ENCODE measurements at places on chromosomes 16 and 17. TPM values are rescaled to one million over a fixed set of nuclear protein-coding genes. Genes with fewer than 3 reads are reported as not detected.

DNA sequence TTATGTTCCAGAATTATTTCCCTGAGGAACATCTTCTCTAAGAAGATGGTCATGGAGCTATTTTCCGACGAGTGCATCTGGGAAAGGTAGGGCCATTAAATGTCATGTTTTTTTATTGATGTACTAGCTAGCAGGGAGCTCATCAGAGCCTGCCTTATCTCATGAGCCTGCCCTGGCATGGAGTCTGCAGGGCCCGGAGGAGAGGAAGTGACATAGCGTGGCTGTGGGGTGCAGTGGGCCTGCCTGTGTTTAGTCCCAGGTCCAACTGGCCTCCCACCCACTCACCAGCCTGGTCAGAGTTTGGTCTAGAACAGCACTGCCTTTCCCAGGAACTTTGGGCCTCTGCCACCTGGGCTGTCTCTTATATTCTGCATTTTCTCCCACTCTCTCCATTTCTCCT is 389.8 kb downstream of the SNX29 start:
- H3K27ac ChIP-seq, result no peak overlapping the region
- H3K27me3 ChIP-seq, result no peaks in the 10 kb centered on the region

GRCh38 chr16:16120044-16120381 is 103.3 kb downstream of the ABCC6 start:
- no peak overlapping the region for H3K27ac ChIP-seq
- no peak for DNase-seq
- H3K4me1 ChIP-seq, result no peaks in the 10 kb centered on the region
- H3K36me3 ChIP-seq, result no peaks in the 10 kb centered on the region
- H3K4me3 ChIP-seq, result no peak overlapping the region
- H3K27me3 ChIP-seq, result no peaks in the 10 kb centered on the region

GRCh38 chr17:29069526-29070041 is 26.6 kb downstream of the PIPOX start:
- no peaks in the 10 kb centered on the region for H3K27me3 ChIP-seq
- peak; percentile 59 for DNase-seq
- no peaks in the 10 kb centered on the region for H3K36me3 ChIP-seq
- H3K4me1 ChIP-seq, result no peaks in the 10 kb centered on the region
- H3K27ac ChIP-seq, result no peak overlapping the region

DNA sequence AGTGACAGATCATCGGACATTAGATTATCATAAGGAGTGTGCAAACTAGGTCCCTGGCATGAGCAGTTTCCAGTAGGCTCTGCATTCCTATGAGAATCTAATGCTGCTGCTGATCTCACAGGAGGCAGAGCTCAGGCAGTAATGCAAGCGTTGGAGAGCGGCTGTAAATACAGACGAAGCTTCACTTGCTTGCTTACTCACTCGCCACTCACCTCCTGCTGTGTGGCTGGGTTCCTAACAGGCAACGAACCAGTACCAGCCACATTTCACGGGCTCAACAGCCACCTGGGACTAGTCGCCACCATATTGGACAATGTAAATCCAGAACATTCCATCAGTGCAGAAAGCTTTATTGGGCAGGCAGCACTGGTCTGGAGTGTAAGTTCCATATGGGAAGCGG is 7.7 kb downstream of the JPH3 start:
- H3K27me3 ChIP-seq, result peaks cover 3% of the 10 kb centered on the region
- H3K27ac ChIP-seq, result no peak overlapping the region
- H3K4me3 ChIP-seq, result no peak overlapping the region
- no peaks in the 10 kb centered on the region for H3K36me3 ChIP-seq
- H3K4me1 ChIP-seq, result no peaks in the 10 kb centered on the region
- DNase-seq, result no peak

- H3K36me3 ChIP-seq, result peaks cover 2% of the 10 kb centered on the region
- no peak overlapping the region for H3K27ac ChIP-seq
- no peak overlapping the region for H3K4me3 ChIP-seq
- H3K4me1 ChIP-seq, result peaks cover 14% of the 10 kb centered on the region
- H3K27me3 ChIP-seq, result no peaks in the 10 kb centered on the region
Measured at GRCh38 chr16:84650062-84650991, 2.0 kb downstream of the KLHL36 start.

The MYH8 gene
- total RNA-seq, result not detected

The FOXJ1 gene
- total RNA-seq, result 7.0 TPM

Data from Caco-2 (cell line).